NCI-H1092 (cell line): ENCODE measurements at places on chromosomes 13 and 19.

DNA sequence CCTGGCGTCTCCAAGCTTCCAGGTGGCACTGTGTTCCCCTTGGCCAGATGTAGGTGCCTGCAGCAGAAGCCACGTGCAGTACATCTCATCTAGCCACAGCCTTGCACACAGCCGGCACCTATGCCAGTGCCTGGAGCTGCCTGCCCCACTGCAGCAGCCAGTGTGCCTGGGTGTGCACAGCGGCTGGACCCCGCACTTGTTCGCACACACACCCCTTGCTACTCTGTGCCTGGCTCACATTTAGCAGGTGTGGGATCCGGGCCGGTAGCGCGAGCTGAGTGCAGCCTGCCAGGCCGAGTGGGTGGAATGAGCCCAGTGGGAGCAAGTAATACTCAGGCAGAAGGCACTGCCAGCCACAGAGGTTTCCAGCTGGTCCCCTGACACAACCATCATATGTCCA, 26.9 kb upstream of the RBM26 start:
- DNase-seq = no peak

GRCh38 chr13:79593121-79593520, 112.2 kb downstream of the NDFIP2 start:
- no peak for DNase-seq

DNA sequence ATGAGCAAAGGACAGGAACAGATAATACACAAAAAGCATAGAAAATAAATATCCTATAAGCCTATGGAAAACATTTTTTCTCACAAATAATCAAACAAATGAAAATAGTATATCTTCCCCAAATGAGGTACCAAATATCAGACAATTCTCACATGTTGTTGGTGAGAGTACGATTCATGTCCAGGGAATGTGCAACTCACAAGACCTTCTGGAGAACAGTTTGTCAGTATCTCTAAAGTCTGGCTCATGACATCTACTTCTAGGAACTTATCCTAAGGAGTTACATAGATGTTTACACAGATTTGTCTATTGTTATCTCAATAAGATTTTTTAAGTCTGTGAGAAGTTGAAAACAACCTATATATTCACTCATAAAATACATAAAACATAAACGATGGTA, 80.3 kb upstream of the ARHGEF7 start:
- DNase-seq = no peak

GRCh38 chr13:106205871-106206270, 329.6 kb downstream of the EFNB2 start:
- DNase-seq = no peak

GRCh38 chr13:97068151-97068550, 73.9 kb upstream of the OXGR1 start:
- DNase-seq = peak; percentile 70

DNA sequence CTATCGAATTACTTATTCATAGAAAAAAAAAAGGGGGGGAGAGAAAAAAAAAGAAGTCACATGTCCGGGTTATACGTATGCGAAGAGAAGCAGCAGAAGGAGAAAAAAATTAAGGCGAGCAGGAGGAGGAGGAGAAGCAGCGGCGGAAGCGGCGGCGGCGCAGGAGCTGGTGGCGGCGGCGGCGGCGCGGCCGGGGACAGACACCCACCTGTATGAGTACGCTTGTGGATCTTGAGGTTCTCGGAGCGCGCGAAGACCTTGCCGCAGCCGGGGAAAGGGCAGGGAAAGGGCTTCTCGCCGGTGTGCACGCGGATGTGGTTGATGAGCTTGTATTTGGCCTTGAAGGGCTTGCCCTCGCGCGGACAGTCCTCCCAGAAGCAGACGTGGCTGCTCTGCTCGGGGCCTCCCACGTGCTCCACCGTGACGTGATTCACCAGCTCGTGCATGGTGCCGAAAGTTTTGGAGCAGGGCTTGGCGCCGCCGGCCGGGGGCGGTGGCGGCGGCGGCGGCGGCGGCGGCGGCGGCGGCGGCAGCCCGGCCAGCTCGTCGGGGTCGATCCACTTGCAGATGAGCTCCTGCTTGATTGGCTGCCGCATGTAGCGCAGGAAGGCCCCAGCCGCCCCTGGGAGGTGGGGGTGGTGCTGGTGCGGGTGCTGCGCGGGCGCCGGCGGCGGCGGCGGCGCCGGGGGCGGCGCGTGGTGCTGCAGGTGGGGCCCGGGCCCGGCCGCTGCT, 1.5 kb downstream of the ZIC5 start:
- peak; percentile 84 for DNase-seq

DNA sequence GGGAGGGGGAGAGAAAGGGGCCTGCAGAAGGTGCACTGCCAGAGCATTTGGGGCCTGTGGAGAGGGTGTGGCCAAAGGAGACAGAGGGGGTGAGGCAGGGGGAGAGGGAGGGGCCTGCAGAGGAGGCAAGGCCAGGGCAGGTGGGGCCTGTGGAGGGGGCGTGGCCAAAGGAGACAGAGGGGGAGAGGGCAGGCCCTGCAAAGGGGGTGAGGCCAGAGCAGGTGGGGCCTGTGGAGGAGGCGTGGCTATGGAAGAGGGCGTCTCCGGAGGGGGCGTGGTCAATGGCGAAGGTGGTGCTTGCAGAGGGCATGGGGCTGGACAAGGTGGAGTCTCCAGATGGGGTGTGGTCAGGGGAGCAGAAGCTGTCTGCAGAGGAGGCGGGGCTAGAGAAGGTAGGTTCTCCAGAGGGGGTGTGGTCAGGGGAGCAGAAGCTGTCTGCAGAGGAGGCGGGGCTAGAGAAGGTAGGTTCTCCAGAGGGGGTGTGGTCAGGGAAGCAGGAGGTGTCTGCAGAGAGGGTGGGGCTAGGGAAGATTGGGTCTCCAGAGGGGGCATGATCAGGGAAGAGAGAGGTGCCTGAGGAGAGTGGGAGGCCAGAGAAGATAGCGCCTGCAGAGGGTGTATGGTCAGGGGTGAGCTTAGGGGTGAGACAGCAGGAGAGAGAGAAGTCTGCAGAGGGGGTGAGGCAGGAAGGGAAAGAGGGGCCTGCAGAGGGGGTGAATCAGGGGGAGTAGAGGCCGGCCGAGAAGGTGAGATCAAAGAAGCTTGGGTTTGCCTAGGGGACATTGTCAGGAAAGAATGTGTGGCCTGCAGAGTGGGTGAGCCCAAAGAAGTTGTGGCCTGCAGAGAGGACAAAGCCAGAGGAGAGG, 3.4 kb downstream of the PRR36 start:
- no peak for DNase-seq

GRCh38 chr13:105466376-105466775, 1069.1 kb downstream of the EFNB2 start:
- DNase-seq = no peak

DNA sequence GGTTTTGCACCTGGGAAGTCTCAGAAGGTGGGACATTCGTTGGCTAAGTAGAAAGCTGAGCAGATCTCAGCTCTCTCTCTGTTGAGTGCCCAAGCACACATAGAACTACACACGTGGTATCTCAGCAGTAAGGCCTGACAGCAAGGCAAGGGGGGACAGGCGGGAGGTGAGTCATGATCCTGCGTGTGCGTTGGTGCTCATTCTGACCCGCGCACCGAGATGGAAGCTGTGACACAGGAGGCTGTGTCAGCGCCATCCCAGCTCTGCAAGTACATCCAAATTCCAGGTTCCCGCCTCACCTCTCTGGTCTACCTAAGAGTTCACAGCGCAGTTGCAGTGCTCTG, 135.7 kb downstream of the USP12 start:
- no peak for DNase-seq

DNA sequence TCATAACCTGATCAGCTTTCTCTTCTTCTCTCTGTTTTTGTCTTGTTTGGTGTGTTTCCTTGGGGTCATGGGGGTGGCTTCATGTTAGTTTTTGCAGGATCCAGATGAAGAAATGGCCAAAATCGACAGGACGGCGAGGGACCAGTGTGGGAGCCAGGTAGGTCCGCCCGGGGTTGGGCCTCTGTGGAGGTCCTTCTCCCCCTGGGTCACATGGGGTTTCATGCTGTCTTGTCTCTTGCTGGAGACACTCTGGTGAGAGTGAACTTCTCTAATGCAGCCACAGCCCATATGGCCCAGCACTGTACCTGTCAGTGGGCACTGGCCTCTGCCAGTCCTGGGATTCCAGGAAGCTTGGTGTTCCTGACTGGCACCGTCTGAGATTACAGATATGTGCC, 1.1 kb downstream of the CCNE1 start:
- DNase-seq = no peak

- peak; percentile 18 for DNase-seq
Observed at GRCh38 chr19:821825-822503, at the start of gene PLPPR3. TSS of gene PLPPR3 (minus strand) at chr19:821955. CDS start at chr19:821559, 396 bp downstream.

- no peak for DNase-seq
Observed at GRCh38 chr13:73751290-73751689, 382.9 kb downstream of the KLF12 start.

DNA sequence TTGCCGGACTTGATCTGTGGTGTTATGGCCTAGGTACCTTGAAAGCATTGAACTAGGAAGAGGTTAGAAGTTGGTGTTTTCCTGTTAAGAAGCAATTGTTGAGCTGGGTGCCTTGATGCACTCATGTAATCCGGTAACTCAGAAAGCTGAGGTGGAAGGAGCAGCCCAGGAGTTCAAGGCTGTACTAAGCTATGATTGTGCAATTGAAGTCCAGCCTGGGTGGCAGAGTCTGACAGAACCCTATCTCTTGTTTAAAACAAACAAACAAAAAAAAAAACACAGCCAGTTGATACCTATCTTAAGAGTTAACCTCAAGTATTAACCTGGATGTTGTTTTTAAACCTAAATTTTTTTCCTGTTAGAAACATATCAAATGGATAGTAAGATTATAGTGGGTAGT, 19.3 kb downstream of the SAFB start:
- DNase-seq = no peak

GRCh38 chr19:10184636-10185035, 10.1 kb downstream of the DNMT1 start:
- no peak for DNase-seq

GRCh38 chr19:33699754-33700407, 78.1 kb downstream of the CHST8 start:
- DNase-seq = no peak

GRCh38 chr13:64529874-64530485, 2700.2 kb downstream of the PCDH9 start:
- no peak for DNase-seq

- peak; percentile 7 for DNase-seq
Observed at GRCh38 chr13:86098511-86098910, 299.3 kb upstream of the SLITRK6 start.

DNA sequence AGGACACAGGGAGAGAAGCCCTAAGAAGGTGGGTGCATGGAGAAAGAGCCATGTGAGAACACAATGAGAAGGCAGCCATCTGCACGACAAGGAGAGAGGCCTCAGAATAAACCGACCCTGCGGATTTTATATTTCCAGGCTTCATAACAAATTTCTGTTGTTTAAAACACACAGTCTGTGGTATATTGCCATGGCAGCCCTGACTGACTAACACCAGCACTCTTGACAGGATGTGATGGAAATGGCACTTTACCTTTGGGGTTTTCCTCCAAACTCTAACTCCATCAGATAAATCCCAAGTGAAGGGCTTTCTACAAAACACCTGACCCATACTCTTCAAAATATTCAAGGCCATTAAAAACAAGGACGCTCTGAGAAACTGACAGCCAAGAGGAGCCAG, 13.2 kb upstream of the MED4 start:
- DNase-seq = no peak

GRCh38 chr13:54241719-54242118, 1213.1 kb downstream of the OLFM4 start:
- peak; percentile 61 for DNase-seq

GRCh38 chr13:21850013-21851006, 179.4 kb downstream of the FGF9 start:
- DNase-seq = no peak

DNA sequence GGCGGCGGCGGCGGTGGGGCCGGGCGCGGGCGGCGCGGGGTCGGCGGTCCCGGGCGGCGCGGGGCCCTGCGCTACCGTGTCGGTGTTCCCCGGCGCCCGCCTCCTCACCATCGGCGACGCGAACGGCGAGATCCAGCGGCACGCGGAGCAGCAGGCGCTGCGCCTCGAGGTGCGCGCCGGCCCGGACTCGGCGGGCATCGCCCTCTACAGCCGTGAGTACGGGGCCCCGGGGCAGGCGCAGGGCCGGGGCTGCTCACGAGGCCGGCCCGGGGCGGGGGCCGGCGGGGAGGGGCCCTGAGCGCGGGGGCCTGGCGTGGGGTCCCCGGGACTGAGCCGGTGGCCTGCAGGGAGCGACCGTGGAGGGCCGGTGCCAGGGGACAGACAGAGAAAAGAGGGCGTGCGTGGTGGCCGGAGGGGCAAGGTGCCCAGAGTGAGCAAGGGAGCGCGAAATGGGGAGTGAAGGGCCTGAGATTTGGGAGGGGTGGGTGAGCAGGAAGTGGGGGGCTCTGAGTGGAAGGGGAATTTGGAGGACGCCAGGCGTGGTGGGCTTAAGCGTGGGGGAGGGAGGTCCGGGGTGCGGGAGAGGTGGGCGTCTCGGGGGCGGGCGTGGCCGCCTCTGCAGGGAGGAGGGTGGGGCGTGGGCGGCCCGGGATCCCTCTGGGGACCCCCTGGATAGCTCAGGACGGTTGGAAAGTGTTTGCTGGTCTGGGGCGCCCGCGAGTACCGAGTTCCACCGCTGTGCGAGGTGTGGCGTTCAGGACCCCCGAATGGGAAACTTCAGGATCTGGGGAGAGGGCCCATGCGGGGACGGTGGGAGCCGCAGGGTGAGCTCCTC, 575 bp downstream of the CARM1 start:
- no peak for DNase-seq

DNA sequence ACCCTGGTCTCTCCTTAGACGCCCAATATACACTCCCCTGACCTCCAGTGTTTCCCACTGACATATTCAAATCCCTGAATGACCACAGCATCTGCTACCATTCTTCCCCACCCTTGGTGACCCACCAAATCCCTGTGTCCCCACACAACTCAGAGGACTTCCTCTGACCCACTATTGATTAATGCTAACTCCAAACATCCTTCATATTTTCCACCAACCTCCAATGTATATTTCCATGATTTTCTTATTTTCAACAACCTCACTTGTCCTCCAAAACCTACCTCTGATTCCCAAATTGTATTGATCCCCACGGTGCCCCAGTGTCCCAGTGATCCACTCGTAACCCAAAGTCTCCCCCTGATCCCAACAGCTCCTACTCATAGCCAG, 526 bp upstream of the DMWD start:
- DNase-seq = no peak

GRCh38 chr19:53906211-53907192, 2.6 kb upstream of the CACNG7 start:
- DNase-seq = no peak

DNA sequence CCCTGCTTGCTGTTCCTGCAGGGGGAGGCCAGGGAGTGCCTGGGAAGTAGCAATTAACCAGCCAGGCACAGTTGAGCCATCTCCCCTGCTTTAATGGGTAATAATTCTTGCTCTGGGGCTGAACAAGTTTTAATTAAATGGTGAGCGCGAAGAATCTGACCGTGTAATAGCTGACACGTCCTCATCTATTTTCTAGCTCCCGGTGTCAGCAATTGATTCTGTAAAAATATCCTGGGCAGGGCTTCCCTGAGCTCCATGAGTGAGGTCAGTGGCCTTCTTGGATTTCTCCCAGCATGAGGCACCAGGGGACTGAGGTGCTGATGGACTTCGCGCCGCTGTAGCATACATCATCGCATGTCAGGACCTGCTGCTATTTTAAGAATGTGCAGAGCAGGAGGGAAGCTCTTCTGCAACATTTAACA, 26.9 kb downstream of the SIPA1L3 start:
- no peak for DNase-seq

DNA sequence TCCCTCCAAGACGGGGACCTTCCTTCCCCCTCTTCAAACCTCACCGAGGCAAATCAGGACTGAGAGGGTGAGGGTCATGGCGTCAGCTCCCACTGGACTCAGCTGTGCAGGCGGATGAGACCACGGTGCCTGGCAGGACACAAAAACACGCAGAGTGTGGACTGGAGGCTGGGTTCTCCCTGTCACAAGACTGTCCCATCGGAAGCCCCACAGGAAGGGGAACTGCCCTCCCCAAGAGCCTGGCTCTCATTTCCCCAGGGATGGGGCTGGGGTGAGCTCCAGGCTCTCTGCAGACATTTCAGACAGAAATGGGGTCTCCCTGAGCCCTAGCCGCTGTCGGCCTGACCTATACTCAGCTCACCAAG, at the start of gene LILRB5:
TSS of gene LILRB5 (minus strand) at position 158 of the 365 bp plus-strand sequence. CDS start at position 78, 80 bp downstream.
- DNase-seq = no peak
